ENCODE measurements at places on chromosomes 5 and 9.

- no peak for DNase-seq
Observed at GRCh38 chr5:59138509-59138908, 555.6 kb downstream of the RAB3C start.

GRCh38 chr5:61081741-61082140 lies 80.5 kb downstream of the SMIM15 start:
- no peak for DNase-seq

DNA sequence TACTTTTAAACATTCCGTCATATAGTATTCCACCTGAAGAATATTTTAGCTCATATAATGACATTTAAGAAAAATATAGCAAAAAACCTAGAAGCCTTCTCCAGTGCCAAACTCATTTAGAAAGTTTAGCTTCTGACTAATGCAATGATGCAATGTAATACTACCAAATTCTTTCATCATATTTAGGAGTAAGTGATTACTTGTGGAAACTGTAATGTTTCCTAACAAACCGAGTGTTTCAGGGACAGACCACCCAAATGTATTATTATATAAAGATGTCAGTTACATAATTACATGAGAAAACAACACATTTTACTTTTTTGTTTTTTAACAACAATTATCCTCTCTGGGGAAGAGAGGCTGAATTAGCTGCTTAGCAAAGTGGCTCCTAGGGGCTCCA lies 316.2 kb downstream of the ARL15 start:
- no peak for DNase-seq

- no peak for DNase-seq
Observed at GRCh38 chr5:44951371-44951770, 142.6 kb downstream of the MRPS30 start.

GRCh38 chr5:118220556-118221195 lies 767.7 kb downstream of the DTWD2 start:
- no peak for DNase-seq

DNA sequence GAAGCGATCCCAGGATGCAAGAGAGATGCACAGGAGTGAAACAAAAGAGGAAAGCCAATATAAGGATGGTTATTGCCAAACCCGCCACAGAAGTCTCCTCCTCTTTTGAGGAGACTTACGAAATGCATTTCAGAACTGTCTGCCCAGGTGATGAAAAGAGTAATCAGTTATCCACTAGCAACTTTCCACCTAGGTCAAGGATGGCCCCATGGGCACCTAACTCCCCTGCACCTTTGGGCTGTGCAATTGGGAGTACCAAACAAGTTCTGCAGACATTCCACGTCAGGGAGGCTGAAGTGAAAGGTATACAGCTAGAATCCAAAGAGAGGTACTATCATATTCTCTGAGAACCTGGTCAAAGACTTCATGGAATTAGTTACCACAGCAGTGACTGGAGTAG lies 25.7 kb downstream of the HMGCS1 start:
- no peak for DNase-seq

- DNase-seq: no peak
Observed at GRCh38 chr5:151648089-151648488, 38.6 kb downstream of the SPARC start.

- no peak for DNase-seq
Observed at GRCh38 chr9:71767776-71768321, 464 bp downstream of the CEMIP2 start.

DNA sequence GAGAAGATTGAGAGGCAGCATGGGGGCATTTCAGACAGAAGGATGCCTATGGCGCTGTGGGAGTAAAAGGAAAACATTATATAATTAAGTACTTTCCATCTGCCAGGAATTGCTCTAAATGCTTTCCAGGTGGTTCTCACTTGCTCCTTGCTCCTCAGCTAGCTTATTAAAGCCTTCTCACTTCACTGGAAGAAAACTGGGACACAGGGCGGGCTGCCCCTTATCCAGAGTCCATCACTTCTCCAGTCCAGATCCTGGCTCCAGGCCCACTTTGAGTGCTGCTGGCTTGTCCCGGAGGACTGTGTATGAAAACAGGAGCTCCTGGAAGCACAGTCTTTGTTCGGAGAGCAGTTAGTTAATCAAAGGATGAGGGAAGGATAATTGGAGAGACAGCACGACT lies 409.9 kb upstream of the ADAMTS16 start:
- DNase-seq: no peak

GRCh38 chr9:117649126-117649525 lies 55.1 kb upstream of the TLR4 start:
- DNase-seq: no peak

- no peak for DNase-seq
Observed at GRCh38 chr5:51468196-51468595, 84.9 kb downstream of the ISL1 start.

DNA sequence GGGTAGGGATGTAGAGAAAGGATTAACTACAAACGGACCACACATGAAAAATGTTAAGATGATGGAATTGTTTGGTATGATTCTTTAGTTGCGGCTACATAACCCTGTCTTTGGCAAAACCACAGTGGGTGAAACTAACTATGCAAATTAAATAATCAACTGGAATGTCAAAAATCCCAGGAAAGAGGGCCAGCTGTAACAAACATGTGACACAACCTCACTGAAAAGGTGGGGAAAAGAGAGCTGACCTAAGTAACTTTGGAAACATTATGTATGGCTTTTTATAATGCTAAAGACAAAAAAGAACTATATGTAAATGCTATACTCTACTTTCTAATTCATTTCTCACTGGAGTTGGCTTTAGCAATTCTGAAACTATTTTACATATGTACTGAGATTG lies 252.0 kb downstream of the MRPS30 start:
- no peak for DNase-seq

- no peak for DNase-seq
Observed at GRCh38 chr5:19536387-19536786, 451.6 kb downstream of the CDH18 start.

DNA sequence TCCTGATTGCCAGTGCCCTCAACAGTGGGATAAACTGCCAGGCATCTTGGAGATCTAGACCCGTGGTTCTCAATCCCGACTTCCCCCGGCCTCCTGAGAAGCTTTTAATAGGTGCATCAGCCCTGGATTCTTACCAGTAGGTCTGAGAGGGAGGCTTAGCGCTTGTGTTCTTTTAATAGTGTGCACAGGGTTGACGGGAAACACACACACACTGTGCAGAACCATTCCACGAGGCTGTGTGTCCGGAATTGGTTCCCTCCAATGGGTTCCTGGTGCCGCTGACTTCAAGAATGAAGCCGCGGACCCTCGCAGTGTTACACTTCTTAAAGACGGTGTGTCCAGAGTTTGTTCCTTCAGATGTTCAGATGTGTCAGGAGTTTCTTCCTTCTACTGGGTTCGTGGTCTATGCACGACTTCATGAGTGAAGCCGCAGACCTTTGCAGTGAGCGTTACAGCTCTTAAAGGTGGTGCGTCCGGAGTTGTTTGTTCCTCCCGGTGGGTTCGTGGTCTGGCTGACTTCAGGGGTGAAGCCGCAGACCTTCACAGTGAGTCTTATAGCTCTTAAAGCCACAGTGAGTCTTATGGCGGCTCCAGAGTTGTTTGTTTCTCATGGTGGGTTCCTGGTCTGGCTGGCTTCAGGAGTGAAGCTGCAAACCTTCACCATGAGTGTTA lies 46.6 kb upstream of the PRSS3 start:
- no peak for DNase-seq

- no peak for DNase-seq
Observed at GRCh38 chr5:76548525-76549229, 74.5 kb downstream of the F2RL2 start.

DNA sequence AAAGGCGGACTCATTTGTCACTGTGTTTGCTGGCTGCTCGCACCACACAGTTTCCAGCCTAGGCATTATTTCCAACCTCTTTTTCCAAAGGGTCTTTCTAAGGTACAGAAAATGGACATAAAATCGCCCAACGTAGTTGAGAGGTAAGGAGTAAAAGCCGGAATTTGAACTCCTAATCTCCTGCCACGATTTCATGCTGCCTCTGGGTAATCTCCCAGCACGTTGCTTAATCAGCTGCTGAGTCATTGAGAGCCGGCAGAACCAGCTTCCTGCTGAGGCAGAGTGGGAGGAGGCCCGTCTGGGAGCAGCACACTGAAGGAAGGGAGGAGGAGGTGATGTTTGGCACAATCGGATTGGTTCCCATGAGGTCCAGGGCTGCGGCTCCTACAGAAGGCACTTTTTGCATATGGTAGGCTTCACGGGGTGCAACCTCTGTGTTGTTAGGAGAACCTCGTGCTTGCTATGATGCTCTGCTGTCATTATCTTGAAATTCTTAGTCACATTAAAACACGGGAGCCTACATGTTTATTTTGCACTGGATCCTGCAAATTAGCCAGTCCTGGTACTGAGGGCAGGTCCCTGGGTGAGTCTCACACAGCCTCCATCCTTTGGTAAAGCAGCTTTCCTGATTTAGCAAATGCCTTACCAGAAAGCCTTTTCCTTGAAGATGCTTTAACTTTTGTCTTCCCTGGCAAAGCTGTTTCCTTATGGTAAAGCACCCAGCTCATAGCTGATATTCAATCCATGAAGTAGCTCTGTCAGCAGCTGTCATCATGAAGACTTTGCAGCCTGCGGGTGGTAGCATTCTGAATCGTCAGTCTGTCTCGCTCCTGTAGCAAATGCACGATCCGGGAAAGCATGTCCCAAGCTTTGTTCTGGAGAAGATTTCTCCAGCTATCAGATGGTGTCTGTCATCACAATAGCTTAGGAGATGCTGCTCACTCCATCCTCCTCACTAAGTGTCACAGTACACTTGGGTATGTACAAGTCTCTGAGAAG lies 191.6 kb upstream of the MSX2 start:
- no peak for DNase-seq

DNA sequence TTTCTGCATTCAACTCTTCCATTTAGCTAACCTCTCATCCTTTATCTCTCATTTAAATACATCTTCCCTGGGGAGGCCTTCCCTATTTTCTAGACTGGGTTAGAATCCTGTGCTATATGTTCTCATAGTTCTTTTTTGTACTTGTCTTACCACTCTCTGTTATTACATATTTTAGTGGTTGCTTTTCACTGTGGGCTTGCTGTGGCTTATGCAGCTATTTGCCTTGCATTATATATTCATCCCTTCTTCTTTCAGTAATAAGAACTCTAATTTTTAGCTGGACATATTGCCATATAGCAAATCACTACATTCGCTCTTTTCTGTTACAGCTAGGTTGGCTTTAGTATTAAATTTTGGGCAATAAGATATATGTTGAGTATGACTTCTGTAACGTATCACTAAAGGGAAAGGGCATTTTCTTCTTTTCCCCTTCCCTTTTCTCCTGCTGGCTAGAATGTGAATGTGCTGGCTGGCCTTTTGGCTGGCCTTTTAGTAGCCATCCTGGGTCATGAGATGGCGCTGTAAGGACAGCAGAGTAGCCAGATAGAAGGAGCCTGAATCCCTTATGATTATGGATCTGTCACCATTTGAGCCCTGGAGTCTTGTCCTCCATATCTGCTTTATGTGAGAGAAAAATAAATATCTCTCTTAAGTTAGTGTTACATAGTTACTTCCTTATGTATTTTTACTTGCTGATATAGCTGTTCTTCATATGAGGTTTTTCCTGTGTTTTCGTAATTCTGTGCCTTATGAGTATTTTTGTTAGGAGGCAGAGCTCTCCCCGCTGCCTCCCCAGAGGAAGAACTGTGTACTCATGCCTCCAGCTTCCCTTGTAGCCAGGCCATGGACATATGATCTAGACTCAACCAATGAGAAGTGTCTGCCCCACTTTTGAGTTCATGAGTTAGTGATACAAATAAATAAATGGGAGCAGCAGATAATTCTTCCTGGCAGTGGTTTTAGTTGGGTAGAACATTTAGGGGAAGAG lies 65.8 kb downstream of the NDUFAF2 start:
- no peak for DNase-seq

DNA sequence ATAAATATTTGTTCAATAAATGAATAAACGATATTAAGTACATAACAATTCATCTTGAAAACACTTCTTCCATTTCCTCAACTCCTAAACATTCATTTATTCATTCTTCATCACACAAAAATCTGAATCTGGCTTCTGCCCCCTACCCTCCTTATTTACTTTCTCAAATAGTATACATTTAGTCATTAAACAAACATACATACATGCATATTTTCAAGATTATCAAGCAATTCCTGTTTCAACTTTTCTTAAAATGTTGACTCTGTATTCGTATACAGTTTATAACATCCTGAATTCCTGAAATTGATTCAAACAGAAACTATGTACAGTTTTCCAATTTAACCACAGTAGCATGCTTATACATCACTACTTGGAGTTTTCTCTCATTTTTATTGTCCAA lies 129.0 kb downstream of the MUSK start:
- DNase-seq: no peak

- DNase-seq: no peak
Observed at GRCh38 chr5:145158730-145159129, 676.4 kb downstream of the PRELID2 start.

DNA sequence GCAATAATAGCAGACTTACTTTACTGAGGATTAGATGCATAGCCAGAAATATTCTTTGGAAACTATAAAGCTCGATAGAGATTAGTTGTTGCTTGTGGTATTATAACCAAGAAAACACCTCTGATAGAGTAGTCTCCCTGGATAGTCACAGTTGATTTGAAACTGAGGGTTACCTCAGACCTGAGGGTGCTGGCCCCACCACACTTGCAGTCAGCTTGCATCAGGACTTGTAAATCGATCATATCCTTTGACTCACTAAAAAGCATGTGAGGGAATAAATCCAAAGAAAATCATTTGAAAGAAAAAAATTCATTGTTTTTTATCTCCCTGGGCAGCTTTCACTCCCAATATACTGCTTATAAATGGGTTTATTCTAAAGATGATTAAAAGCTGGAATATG lies 39.4 kb downstream of the GALNT12 start:
- DNase-seq: no peak

- no peak for DNase-seq
Observed at GRCh38 chr9:129731477-129732085, 21.3 kb downstream of the PTGES start.

- no peak for DNase-seq
Observed at GRCh38 chr9:34374905-34375552, 1.7 kb downstream of the MYORG start.

- DNase-seq: no peak
Observed at GRCh38 chr5:68251804-68252522, 36.4 kb downstream of the PIK3R1 start.

DNA sequence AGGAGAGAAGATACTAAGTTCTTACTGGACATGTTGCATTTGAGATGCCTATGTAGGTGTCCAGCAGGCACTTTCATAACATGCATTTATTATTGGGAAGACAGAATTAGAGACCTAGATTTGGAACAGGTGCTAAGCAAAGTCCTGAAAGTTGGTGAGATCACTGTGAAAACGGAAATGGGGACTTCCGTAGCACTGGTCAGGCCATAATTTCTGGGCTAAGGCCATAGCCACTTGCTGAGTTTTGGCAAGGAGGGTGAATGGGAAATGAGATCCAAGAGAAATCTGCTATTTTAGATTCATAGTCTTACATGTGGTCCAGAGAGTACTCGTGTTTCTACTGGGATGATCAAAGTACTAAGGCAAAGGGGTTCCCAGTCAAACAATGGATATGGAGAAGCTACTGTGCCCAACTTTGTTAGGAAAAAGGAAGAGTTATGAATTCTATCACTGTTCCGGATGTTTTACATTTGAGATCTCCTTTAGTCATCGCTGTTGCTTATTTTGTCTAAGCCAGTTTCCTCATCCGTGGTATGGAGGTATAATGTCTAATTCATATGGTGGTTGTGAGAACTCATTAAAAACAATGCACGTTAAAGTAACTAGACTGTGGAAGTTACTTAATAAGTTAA lies 33.4 kb downstream of the TEK start:
- no peak for DNase-seq
